Neural progenitor cell (in vitro differentiated cells): ENCODE measurements at places on chromosomes 5 and 9. TPM values are rescaled to one million over a fixed set of nuclear protein-coding genes. Genes with fewer than 3 reads are reported as not detected.

SPEF2 gene
- 5.0 and 5.8 TPM in 2 replicates for total RNA-seq

GRCh38 chr5:146048994-146049703 lies 56.2 kb downstream of the PLAC8L1 start:
- peak; percentile 76 for DNase-seq

- no peak for DNase-seq
These were observed 155.9 kb downstream of the TTLL11 start for GRCh38 chr9:121937240-121937639.

GRCh38 chr9:98375138-98375726 lies 119.8 kb upstream of the TBC1D2 start:
- no peak for DNase-seq

CAMK4 gene
- total RNA-seq: 3.3 and 5.0 TPM in 2 replicates

- no peak for DNase-seq
These were observed 103.4 kb downstream of the PHF2 start for GRCh38 chr9:93679536-93680442.

FRMPD1 gene
- not detected in 2 replicates for total RNA-seq

- no peak for DNase-seq
These were observed 35.3 kb upstream of the FLT4 start for GRCh38 chr5:180684623-180685161.

GRCh38 chr9:101625876-101626275 lies 31.1 kb upstream of the PPP3R2 start:
- no peak for DNase-seq

DNA sequence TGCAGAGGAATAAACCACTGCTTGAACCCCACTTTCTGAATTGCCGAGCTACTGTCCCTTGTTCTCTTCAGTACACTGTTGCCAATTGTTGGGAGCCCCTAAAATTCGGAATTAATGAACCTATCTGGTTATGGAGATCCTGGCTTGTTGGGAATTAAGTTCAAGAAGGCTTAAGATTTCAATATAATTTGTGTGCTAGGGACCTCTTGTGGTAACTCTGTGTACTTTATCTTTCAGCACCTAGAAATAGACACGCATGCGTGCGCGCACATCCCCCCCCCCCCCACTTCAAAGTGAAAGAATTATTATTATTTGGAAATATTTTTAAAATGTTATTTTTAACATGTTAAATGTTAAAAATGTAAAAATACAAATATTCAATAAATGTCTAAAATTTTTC lies 53.3 kb upstream of the FAM169A start:
- peak; percentile 61 for DNase-seq

- peak; percentile 75 for DNase-seq
These were observed 84.8 kb downstream of the CAMK4 start for GRCh38 chr5:111308951-111309350.

DNA sequence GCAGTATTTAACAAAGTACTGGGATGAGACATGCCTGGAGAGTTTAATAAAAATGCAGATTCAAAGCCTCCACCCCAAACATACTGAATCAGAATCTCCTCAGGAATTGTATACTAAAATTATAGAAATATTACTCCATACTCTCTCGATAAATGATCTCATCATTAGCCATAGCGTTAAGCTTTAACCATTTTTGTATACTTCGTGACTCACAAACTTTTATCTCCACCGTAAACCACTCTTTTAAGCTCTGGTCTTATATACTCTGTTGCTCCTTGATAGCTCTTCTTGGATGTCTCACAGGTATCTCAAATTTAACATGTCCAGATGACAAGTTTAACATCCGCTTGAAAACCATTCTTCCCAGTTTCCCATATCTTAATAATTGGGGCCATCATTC lies 327.8 kb downstream of the ADGRV1 start:
- DNase-seq: no peak

GRCh38 chr5:173866243-173866857 lies 21.8 kb upstream of the CPEB4 start:
- peak; percentile 20 for DNase-seq

GRCh38 chr9:123131258-123131657 lies 97.8 kb downstream of the GPR21 start:
- DNase-seq: peak; percentile 15

DNA sequence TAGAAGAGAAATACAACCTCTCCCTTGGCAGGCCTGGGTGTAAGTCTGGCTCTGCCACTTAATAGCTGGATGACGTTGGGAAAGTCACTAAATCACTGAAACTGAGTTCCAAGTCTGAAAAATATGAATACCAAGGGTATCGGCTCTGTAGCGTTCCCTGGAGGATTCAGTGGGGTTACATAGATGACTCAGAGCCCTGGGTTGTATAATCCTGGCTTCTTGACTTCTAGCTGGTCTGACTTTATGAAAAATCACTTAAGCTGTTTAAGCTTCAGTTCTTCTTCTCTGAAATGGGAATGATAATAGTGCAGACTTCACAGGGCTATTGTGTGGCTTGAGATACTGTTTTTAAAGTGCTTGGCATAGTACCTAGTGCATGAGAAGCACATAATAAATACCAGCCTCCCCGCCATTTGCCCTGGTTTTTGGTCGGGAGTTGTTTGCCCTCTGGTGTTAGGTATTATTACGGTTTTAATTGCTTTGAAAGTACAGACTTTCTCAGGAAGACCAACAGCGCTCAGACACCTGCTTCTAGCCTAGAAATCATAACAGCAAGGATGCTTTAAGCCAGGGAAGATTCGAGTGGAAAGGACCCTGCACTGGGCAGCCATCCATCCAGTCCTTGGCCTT lies 43.0 kb downstream of the CYFIP2 start:
- DNase-seq: no peak

DNA sequence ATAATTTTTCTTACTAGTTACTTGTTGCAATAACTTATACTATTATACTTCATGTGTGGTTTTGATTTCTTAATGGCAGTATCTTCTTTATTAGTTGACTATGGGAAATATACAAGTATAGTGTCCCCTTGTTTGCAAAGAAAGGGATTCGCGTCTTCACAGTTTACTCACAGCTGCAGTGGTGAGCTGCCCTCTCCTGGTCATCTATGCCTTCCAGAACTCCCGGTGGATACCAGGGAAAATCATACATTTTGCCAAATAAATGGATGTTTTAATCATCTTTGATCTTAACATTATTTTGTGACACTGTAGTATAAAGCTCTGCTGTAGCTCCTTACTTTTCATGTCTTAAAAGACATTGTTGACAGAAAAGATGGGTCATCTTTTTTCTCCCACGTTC lies 142.0 kb downstream of the ZCCHC7 start:
- peak; percentile 58 for DNase-seq
